NCI-H69 (cell line): ENCODE measurements at places on chromosomes 5 and 9.

GRCh38 chr9:77019236-77019925 lies at the start of gene FOXB2:
Gene FOXB2, plus strand, starts transcription at chr9:77019655. Its CDS starts 0 bp downstream, at chr9:77019655.
- DNase-seq = no peak

- DNase-seq = no peak
These were observed 255.8 kb upstream of the SLC24A2 start for GRCh38 chr9:20044686-20045085.

DNA sequence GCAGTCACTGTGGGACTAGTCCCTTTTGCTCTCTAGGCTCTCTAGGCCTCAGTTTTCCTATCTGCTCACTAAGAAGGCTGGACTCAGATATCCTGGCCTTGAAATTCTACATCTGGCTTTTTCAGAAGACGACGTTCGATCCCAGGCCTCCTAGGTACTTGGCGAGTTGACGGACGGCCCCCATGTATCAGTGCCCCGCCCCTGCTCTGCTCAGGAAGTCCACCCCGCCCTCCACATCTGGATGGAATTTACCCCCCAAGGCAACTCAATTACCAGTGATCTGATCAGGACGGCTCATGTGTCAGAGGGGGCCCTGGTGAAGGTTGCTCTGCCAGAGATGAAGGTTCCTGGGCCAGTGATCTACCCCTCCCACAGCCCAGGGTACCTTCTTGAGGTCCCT lies 44.1 kb upstream of the SYNPO start:
- DNase-seq = no peak

DNA sequence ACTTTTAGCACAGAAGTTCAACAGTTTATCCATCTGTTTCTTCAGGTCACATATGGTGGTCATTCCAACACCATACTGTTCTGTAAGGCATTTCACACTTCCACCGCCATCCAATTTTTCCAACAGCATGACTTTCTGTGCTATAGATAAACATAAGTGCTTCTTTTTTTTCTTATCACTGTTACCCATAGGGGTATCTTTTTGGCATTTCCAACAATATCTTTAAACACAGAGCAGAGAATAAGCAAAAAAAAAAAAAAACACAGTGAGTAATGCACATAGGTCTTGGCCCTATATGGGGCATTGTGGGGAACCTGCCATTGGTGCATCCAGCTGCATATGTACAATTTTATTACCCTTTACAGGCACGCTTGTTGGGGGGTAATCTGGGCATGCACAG lies 12.2 kb upstream of the ZNF367 start:
- no peak for DNase-seq

- peak; percentile 44 for DNase-seq
These were observed 7.7 kb downstream of the AOPEP start for GRCh38 chr9:94734054-94734754.

- DNase-seq = no peak
These were observed 98.7 kb downstream of the PAX5 start for GRCh38 chr9:36935332-36935731.

DNA sequence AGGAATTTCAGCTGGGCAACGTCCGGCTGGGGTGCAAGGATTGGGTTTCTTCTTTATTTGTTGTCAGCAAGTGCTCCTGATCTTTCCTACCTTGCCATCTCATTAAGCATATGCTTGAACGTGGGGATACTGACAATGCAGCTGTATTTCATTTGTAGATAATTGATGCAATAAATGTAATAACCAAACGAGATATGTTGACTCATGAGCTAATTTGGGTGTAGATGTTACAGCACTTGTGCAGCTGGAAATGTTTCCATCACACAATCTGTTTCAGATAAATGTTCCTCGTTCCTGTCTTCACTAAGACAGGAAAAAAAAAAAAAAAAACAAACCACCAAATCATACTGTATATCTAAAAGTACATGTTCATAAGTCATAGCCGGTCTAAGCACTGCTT lies 123.8 kb downstream of the DMRT2 start:
- no peak for DNase-seq

- DNase-seq = no peak
These were observed 209.8 kb downstream of the MCTP1 start for GRCh38 chr5:95075111-95075510.

DNA sequence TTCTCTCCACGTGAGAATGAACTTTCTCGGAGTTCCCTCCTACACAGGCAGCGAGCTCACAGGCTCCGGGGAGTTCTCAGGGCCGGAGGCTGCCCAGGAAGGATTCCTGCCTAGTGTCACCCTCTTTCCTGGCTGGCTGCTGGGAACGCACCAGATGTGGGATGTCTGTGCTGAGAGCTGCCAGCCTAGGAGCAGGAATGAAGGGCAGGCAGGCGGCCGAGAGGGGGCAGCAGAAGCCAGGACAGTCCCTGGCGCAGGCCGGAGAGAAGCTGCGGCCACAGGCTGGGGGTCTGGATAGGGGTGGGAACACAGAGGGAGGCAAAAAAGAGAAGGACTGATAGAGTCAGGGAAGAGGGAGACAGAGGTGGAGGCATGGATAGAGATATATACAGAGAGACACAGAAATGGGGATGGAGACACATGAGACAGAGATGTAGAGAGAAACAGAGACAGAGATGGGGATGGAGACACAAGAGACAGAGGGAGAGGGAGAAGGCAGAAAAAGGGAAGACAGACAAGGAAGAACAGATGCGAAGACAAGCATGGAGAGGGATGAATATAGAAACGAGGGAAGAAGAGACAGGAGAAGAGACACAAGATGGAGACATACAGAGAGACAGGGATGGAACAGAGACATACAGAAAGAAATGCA lies 25.3 kb upstream of the ENHO start:
- peak; percentile 81 for DNase-seq

DNA sequence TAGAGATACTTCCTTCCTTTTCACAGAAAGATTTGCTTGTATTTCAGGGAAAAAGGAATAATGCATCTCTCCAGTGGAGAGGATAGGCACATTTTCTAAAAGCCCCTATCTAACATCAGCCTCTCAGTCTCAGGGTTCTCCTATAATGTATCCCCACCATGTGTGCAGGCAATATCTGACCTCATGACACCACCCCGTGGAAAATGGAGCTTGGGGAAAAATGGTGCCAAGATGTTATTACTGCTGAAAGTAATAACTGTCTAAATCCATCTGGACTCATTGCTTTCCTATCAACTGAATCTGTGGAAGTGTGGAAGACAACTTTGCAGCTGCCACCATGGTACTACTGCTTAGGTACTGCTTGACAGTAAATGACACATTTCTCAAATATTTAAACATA lies 574.3 kb downstream of the LRRC70 start:
- DNase-seq = no peak

GRCh38 chr5:107919361-107919760 lies 248.6 kb upstream of the EFNA5 start:
- no peak for DNase-seq

DNA sequence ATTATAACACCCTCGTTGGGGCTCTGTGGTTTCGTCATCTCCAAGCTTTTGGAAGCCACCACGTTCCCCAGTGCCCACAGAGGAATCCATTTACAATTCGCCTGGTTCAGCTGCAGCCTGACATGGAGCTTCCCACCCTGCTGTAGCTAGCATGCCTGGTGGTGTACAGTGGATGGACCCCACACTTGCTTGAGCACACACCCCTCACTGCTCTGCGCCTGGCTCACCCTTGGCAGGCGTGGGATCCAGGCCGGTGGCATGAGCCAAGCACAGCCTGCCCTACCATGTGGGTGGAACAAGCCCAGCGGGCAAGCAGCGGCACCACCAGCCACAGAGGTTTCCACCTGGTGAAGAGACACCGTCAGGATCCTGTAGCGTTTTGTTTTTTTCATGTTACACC lies 1045.7 kb upstream of the CDH9 start:
- DNase-seq = no peak

DNA sequence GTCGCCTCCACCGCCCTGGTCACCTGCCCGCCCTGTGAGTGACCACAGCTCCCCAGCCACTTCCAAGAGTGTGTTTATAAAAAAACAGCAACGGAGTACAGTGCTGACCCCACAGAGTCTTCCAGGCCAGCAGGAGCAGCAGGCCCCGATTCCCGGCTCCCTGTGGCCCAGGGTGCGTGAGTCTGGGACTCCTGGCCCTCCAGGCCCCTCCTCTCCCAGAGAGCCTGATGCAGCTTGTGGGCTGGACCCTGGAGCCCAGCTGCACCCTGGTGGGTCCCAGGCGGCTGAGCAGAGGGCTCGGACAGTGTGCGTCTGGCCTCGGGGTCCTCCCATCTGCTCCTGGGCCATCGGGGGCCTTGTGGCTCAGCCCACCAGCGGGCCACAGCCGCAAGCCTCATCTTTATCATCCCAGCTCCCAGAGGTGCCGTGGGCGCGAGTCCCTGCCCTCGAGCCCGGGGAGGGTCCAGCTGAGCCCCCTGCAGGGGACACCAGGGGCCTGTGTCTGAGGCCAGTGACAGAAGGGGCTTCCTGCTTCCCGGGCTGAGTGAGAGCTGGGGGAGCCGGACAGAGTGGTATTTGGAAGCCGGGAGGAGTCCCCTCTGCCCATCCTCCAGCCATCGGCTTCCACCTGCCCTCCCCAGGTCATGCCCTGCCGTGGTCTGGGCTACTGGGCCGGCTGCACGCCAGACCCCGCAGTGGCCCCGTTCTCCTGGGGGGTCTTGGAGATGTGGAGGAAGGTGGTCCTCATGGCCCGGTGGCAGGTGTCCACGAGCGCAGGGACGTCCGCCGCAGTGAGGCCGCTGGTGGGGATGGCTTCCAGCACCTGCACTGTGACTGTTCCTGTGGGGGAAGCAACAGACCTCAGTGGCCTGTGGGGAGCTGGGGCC lies 10.6 kb downstream of the EGFL7 start:
- no peak for DNase-seq

- DNase-seq = peak; percentile 86
These were observed at the start of gene CTNND2 for GRCh38 chr5:11904265-11904906. Gene CTNND2, minus strand, starts transcription at chr5:11904446. Its CDS starts 593 bp downstream, at chr5:11903853.

DNA sequence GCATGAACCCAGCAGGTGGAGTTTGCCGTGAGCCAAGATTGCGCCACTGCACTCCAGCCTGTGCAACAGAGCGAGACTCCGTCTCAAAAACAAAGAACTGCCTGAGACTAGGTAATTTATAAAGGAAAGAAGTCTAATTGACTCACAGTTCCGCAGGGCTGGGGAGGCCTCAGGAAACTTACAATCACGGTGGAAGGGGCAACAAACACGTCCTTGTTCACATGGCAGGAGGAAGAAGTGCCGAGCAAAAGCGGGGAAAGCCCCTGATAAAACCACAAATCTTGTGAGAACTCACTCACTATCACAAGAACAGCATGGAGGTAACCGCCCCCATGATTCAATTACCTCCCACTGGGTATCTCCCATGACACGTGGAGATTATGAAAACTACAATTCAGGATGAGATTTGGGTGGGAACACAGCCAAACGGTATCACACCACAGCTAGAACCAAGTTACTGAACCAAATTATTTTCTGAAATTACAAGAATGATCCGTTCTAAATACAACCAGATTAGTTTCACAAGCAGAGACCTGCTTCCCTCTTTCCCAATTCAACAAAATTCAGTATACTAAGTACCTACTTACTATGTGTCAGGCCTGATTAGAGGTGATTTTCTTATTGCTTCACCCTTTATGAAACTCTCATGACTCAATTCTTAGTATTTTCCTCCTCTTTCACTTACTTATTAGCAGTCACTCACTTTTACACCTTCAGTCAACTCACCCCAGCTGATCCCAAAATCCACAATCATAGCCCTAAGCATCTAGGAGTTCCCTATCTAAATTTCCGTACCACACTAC lies 8.4 kb downstream of the UBTD2 start:
- DNase-seq = no peak

GRCh38 chr9:69760278-69760610 lies 433 bp upstream of the PTAR1 start:
- DNase-seq = peak; percentile 81

DNA sequence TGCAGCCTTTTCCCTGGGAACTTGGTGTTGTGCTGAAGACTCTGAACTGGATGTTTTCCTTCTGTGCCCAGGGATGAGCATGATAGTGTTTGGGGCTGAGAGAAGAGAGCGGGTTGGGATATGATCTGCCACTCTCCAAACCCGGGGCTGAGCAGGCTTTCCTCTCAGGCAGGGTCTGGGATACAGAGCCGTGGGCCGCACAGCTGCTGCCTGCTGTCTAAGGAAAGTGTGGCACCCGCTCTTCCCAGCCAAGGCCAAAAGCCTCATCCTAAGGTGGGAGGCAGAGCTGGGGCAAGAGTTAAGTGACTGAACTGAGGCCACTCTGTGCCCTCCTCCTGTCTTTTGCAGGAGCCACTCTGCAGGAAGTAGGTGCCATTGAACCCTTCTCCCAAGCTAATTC lies 83.6 kb upstream of the PITX1 start:
- no peak for DNase-seq

DNA sequence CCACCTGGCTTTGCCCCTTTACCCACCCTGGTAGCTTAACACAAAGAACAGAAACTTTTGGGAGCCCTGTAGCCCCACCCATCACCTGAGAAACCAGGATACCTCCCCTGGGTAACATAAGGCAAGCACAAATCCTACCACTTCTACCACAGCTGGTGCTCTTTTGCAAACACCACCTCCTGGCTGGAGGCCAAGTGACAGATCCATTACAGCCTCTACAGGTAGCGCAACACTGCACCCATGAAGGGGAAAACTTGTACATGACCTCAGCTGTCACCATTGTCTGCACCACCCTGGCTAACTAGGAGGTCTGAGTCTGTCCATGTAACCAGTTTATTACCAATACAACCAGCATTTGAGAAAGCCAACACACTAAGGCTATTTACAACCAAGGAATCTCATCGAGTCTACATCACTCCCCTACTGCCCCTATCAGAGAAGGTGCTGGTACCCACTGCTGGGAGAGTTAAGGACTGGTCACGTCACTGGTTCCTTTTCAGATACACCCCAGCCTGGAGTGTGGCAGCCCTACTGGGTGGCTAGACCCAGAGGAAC lies 128.6 kb downstream of the PJA2 start:
- peak; percentile 98 for DNase-seq

DNA sequence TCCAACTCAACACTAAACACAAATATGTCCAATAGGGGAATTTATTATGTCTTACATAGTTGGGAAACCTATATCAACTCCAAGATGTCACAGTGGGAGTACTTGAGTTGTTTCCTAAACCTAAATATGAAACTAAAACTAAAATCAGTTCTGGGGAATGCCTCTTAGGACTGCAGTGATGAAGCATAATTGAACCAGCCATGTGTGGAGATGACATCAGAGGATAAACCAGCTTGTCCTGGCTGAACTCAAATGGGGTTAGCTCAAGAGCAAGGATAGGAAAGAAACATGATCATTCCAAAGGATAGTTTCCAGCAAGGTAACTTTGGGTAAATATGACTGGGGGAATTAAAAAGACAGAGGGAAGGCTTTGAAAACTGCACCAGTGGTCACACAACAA lies 88.9 kb upstream of the PLPPR1 start:
- DNase-seq = no peak

- no peak for DNase-seq
These were observed 120.7 kb downstream of the MYO10 start for GRCh38 chr5:16815432-16815831.
